ENCODE measurements at places on chromosomes 4 and X. TPM values are rescaled to one million over a fixed set of nuclear protein-coding genes. Genes with fewer than 3 reads are reported as not detected.
A peak's percentile ranks its signal among the peaks of the same experiment; 100 is the strongest.

HPGD gene
- total RNA-seq = 3.8 TPM

DNA sequence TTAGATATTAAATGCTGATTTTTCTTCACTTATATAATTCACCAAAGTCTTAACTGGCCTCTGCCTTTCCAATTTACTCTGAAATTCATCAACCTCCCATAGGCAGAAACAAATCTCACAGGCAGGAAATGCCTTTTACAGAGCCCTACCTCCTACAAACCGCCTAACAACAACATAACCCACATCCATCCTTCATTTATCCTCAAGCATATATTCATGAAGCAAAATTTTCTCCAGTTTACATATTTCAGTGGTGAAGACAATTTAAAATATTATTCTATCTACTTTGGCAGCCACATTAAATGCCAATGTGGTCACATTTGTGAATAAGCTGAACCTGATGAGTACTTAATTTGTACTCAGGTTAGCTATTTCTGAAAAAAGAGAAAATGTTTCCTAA, 30.3 kb downstream of the SEPSECS start:
- DNase-seq = no peak

- no peak for DNase-seq
Observed at GRCh38 chr4:114146947-114147618, 167.6 kb upstream of the ARSJ start.

DNA sequence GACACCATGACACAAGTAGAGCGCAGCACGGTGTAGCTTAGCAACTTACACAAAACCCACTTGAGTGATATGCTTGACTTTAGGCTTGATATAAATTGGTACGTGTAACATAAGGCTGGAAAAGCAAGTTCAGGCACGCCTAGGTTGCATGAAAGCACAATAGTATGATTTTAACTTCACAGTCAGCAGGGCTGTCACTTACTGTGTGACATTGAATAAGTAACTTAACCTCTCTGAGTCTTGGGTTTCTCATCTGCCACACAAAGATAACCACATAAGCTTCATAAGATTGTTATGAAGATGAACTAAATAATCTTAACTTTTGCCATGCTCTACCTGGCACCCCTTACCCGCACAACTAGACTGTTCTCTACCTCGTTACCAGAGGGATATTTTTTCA, 9.5 kb downstream of the SRD5A3 start:
- no peak for DNase-seq

- DNase-seq = peak; percentile 16
Observed at GRCh38 chr4:68175562-68176155, 46.0 kb upstream of the TMPRSS11F start.

Data from epithelial cell of proximal tubule (primary cell).